Activated CD4-positive, alpha-beta T cell treated with anti-CD3 and anti-CD28 coated beads, Interleukin-2, amount 10 ng/mL, durations not matched to agents 7 days and 5 days (primary cell): ENCODE measurements at places on chromosomes 2 and 18. TPM values are rescaled to one million over a fixed set of nuclear protein-coding genes. Genes with fewer than 3 reads are reported as not detected.

DNA sequence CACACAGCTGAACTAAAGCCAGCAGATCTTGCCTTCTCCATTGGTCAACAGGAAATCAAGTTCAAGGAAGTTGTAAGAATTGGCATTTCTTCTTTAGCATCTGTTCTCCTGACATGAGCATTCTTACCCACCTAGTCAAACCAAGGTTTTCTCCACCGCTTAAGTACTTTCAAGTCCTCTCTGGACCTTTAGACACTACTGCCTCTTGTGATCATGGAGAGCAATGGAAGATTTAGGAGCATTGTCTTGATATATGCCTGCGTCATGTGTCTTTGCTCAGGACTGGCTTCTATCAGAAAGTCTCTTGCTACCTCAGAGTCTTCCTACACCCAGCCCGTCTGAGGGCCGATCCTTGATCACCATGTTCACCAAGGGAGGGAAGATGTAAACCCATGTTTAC lies 262.2 kb downstream of the PHLPP1 start:
- H3K36me3 ChIP-seq = no peaks in the 10 kb centered on the region
- no peak overlapping the region for H3K27ac ChIP-seq
- H3K4me3 ChIP-seq = no peak overlapping the region
- H3K4me1 ChIP-seq = peaks cover 1% of the 10 kb centered on the region
- DNase-seq = no peak
- no peaks in the 10 kb centered on the region for H3K27me3 ChIP-seq

DNA sequence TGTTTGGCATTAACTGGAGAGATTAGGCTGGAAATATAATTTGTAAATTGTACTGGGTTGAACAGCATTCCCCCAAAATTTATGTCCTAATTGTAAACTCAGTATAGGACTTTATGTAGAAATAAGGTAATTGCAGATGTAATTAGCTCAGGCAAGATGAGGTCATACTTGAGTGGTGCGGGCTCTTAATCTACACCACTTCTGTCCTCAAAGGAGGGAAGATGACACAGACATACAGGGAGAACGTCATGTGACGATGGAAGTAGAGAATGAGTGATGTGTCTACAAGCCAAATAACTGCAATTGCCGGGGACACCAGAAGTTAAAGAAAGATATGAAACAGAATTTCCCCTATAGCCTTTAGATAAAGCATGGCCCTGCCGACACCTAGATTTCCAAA lies 1501.1 kb upstream of the PIK3C3 start:
- no peaks in the 10 kb centered on the region for H3K4me1 ChIP-seq
- no peak overlapping the region for H3K27ac ChIP-seq
- no peak overlapping the region for H3K4me3 ChIP-seq
- no peak for DNase-seq
- H3K27me3 ChIP-seq = no peaks in the 10 kb centered on the region

Gene VPS4B
- total RNA-seq = 69.9 TPM

Gene ACTG2
- not detected for total RNA-seq

Gene TMEM37
- total RNA-seq = not detected
